ENCODE measurements at places on chromosomes 2 and 18.

DNA sequence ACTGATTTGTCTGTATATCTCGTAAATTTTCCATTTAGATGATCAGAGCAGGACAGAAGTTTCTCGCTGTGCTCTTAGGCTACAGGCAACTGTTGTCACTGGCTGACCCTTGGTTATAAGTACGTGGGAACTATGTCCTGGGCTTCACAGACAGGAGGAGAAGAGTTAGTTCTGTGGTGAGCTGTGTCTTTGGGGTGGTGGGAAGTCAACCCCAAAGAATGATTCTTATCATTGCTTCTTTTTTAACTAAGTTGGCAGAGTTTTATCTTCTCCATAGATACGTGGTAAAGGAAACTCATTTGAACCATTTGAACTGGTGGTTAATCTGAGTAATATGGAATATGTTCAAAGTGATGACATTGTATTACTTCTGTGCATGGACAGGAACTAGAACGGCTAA lies 230.6 kb upstream of the EPAS1 start:
- DNase-seq = no peak

DNA sequence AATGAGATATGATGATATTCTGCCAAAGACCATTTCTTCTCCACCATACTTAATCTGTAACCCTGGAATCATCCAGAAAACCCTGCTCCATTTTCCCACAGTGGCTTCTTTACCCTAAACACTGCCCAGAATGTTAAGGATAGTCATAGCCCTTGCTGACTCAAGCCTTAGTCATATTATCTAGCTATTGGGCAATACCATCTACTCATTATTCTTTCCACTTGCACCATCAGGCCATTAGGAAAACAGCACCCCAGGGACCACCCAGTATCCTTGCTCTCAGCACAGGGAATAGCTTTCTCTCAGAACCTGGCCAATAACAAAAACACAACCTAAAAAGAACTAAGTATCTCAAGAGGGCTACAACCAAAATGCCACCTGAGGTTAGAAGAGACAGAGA lies 445.7 kb upstream of the SLC14A2 start:
- DNase-seq = peak; percentile 35

- no peak for DNase-seq
Observed at GRCh38 chr2:135208016-135208415, 155.9 kb downstream of the RAB3GAP1 start.

DNA sequence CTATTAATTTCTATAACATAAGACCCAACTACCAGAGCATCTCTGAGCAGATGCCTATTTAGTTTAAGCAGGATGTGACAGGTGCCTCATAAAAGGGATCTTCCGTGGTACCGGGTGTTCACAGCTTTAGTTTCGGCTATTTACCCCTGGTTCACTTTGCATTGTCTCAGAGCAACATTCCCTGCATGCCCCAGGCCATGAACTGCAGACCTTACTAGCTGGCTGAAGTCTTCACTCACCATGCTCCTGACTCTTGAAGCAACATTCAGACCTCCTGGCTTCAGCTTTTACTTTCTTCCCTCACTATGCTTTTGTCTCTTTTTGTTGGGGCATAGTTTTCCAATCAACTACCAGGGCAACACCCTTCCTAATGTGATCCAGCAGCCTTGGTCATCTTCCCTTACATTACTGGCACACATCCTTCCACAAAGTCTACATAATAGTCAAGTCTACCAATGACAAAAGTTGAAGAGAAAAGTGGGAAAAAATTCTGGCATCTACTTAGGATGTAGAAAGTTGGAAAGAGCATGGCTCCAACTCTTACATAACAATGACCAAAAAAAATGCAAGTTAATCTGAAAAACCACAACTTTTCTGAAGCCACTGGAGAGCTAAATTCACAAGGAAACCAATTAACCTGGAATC lies 99.2 kb downstream of the SESTD1 start:
- DNase-seq = no peak

- no peak for DNase-seq
Observed at GRCh38 chr2:50724837-50725236, 307.1 kb downstream of the NRXN1 start.
